ENCODE measurements at places on chromosomes 11 and 22.
A peak's percentile ranks its signal among the peaks of the same experiment; 100 is the strongest.

- no peak for DNase-seq
Observed at GRCh38 chr22:36806835-36807234, 10.0 kb downstream of the PVALB start.

GRCh38 chr22:19079691-19080090 is 42.5 kb downstream of the DGCR2 start:
- peak; percentile 11 for DNase-seq

DNA sequence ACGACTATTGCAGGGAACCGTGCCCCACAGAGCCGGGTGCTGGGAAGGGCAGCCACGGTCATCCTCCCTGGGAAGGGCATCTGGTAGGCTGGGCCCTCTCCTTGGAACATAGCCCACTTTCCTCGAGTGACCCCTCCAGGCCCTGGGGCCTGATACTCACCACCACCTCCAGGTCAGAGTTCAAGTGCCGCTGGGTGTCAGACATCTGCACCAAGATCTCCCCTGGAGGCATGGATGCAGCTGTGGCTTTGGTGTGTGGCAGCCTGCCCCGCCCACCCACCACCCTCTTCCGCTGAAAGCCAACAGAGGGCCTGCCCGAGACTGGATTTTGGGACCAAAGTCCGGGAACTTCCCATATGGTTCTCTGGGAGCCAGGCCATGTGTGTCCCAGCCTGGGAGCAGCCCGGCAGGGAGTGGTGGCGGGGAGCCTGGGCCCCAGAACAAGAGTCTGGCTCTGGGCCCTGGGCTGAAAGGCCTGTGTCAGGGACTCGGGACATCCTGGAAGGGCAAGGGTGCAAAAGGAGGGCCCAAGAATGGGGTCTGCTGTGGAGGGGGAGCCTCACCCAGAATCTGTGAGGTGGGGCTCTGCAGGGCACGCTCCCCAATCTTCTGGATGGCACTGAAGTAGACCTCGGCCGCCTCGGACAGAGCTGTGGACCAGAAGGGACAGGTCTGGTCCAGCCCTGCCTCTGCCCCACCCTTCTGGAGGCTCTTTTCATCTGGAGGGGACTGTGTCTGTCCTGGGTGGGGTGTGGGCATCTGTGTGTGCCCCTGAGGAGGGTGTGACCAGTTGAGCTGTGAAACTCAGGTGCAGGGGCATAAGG is 2.6 kb downstream of the BAIAP2L2 start:
- no peak for DNase-seq

DNA sequence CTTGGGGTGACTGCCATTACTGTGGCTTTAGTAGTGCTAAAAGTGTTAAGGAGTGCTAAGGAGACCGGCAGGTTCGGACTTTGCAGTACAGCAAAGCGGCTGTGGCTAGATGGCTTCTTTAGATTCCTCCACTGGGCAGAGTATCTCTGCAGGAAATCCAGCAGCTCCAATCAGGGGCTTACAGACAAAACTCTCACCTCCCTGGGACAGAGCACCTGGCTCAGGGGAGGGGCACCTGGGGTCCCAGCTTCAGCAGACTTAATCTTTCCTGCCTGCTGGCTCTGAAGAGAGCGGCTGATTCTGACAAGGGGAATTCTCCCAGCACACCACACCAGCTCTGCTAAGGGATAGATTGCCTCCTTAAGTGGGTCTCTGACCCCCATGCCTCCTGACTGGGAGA is 668.8 kb upstream of the TENM4 start:
- no peak for DNase-seq

- DNase-seq = no peak
Observed at GRCh38 chr11:75380716-75381420, 18.4 kb upstream of the RPS3 start.

DNA sequence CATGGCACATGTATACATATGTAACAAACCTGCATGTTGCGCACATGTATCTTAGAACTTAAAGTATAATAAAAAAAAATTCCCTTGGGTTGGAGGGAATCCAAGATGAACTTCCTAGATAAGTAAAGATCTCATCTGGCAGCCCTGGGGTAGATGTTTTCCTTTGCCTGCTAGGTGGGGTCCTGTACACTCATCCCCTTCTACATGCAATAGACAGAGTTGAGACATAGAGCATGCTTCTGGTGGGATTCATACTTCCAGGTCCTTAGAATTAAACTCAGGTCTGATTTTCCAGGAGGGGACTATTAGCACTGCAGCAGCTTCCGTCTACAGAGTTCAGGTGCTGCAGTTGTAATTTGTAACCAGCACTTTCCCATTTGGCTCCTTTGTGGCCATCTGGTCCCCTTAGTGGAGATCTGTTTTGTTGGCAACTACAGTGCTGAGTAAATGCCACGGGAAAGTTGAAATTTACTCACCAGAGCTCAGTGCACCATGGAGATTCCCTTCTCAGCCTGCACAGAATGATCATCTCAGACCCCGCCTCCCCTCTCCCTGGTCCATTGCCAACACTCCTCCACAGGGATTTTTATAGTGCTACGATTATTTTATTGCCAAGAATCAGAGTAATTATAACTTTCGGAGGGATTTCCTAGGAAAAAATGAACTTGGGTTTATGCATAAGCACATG is 220.1 kb upstream of the E2F8 start:
- no peak for DNase-seq

GRCh38 chr22:40797427-40797826 is 21.7 kb downstream of the SLC25A17 start:
- DNase-seq = no peak

- no peak for DNase-seq
Observed at GRCh38 chr11:12810568-12810894, 136.3 kb downstream of the TEAD1 start.

DNA sequence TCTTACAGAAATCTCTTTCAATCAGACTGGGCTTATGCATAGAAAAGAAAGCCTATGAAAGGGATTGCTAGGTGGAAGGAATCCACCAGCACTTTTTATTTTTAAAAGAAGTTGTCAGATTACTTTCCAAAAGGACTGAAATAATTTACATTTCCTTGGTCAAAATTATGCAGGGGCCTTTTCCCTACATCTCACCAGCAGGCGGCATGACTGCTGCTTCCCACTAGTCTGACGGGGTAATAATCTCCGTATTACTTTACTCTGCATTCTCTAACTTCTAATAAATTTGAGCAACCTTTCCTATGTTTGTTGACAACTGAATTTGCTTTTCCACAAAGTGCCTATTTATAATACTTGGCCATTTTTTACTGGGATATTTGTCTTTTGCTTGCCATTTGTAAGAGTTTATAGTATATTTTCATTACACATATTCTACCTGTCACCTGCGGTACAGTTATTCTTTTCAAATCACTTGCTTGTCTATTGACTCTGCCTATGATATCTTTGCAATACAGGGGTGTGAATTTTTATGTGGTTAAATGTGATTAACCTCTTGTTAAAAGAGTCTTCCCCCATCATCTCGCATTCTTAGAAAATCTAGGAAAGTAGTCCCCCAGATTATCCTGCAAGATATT is 51.9 kb upstream of the USP47 start:
- no peak for DNase-seq

DNA sequence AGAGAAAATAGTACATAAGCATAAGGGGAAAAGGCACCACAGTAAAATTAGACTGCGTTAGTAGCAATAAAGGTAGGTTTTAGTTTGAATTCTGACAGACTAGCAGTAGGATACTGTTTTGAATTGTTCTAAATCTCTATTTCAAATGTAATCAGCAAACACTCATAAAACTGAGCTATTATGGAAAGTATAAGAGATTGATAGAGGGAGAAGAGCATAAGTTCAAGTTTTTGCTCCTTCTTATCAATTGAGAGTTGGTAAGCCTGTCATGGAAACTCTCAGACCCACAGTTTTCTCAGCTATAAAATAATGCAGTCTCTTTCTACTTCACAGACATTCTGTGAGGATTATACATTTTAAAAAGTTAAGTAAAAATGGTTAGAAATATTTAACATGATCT is 840.2 kb upstream of the CNTN5 start:
- no peak for DNase-seq

- peak; percentile 74 for DNase-seq
Observed at GRCh38 chr11:67024410-67024809, 1.5 kb downstream of the SYT12 start.

DNA sequence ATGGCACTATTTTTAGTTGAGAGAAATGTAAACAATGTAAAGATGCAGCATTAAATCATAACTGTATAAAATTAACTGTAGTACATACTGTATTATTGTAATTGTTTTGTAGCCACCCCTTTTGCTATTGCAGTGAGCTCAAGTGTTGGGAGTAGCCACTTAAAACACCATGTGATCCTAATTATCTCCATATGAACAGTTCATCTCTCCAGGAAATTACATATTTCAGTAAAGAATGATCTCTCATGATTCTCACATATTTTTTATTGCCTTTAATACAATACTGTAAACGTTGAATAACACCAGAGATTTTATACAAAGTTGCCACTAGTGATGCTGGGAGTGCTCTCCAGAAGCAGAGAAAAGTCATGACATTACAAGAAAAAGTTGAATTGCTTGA is 1768.6 kb downstream of the LRRC4C start:
- DNase-seq = no peak

GRCh38 chr22:26103023-26103422 is 66.2 kb upstream of the SEZ6L start:
- no peak for DNase-seq

DNA sequence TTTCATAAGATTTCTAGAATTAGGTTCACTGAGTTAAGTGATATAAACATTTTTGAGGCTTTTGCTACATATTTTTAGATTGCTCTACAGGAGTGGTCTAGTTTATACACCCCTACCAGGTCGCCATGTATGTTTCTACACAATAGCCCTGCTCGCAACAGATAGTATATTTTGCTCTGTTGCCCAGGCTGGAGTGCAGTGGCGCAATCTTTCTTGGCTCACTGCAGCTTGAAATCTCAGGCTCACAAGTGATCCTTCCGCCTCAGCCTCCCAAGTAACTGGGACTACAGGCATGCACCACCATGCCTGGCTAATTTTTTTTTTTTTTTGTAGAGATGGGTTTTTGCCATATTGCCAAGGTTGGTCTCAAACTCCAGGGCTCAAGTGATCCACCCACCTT is 10.4 kb downstream of the ZNRF3 start:
- no peak for DNase-seq

- DNase-seq = no peak
Observed at GRCh38 chr22:42919199-42919598, 62.1 kb upstream of the ARFGAP3 start.

All from activated CD4-positive, alpha-beta memory T cell treated with anti-CD3 and anti-CD28 coated beads, Interleukin-2, amount 10 ng/mL, durations not matched to agents 7 days and 5 days (primary cell).